ENCODE measurements at places on chromosomes 11 and 22.

DNA sequence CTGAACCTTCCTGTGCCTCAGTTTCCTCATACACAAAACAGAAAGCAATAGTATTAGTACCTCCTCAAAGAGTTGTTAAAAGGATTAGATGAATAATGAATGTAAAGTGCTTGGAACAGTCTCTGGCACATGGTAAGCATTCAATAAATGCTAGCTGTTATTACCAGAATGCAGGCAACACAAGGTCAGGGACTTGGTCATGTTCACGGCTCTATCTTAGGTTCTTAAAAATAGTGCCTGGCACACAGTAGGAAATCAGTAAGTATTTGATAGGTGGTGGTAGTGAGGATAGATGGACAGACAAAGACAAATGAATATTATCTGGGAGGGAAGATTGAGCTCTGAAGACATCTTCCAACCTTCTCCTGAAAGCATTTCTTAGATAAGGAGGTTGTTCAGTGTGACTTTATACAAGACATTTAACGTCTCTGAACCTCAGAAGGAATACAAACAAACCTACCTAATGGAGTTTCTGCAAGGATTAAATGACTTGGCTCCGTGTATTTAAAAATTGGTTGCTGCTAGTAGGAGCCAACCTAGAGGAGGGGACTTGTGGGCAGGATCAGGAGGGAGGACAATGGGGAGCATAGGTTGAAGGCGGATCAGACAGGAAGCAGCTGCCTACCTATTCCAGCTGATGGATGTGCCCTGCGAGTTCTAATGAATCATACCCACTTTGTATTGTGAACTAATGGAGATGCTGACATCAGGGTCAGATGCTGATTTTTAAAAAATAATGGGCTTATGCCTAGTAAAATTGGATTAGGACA lies 94.1 kb downstream of the DBX1 start:
- DNase-seq = no peak

DNA sequence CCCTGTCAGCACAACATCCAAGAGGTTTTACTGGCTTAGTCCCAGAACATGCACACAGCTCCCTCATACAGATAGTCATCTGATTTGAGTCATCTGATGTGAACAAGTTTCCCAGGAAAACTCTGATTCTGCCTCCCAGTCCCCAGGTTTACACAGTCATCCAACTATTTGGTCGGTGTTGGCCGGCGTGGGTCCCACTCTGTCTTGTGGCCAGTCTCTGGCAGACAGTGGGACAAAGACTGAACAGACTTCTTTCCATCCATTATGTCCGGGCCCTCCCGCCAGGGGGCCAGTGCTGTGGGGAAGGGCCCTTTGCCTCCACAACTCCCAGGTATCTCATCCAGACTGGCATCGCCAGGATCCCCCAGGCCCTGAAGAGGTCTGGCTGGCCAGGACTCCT lies 60.0 kb downstream of the BTG4 start:
- no peak for DNase-seq

GRCh38 chr11:79413268-79413667 lies 27.6 kb downstream of the TENM4 start:
- peak; percentile 85 for DNase-seq

GRCh38 chr11:117589063-117589462 lies 208.0 kb downstream of the DSCAML1 start:
- no peak for DNase-seq

DNA sequence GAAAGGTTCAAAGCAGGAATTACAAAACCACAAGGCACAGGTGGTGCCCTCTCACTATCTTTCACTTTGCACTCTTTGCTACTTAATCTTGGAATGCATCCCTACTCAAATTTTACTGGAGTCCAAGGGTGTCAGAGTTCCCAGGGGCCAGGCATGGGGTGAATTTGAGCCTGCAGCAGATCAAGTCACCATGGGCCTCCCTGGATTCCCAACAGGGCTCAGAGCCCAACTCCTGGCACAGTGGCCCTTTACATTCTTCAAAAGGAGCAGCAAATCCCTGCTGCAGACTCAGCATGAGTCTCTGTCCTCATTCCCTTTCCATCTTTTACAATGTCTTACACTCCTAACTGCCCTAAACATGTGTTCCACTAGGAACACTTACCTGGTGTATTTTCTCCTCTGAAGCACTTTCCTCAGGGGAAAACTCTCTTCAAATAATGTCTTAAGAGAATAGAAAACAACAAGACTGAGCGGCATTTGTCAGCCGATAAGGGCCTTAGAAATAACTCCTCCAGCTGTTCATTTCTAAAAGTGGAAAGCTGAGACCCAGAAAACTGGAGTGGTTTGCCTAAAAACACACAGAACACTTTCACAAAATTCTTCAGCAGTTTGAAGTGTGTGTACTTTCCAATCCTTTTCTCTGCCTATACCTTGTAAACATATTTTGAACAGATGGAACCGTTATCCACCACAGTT lies 596.0 kb downstream of the INSC start:
- DNase-seq = no peak

- no peak for DNase-seq
These were observed 119.4 kb downstream of the TTC28 start for GRCh38 chr22:28560046-28560742.

DNA sequence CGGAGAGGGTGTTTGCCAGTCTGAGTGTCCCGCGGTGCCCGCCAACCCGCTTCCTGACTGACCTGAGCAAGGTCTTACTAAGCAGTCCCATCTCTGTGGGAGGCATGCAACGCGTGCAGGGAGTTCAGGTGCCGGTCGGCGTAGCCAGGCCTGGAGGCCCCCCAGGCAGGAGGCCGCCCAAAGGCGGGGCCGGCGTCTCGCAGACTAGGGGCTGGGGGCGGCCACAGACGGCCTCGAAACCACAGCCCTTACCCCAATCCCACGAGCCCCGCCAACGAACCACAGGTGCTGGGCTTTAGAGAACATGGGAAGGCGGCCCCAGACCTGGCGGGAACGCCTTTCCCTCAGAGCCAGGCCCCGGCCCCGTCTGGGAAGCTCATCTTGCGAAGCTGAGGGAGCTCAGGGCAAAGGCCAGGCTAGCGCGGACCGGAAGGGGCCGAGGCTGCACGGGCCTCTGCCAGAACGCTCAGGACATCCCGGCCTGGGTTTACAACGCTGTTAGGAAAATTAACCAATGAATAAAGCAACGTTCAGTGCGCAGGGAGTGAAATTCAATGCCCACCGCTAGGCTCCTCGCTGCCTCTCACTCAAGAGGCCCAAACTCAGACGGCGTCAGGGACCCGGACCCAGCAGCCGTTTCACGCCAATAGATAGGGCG lies 2.1 kb upstream of the MTFP1 start:
- DNase-seq = no peak

- no peak for DNase-seq
These were observed 35.3 kb downstream of the ARAP1 start for GRCh38 chr11:72716788-72717435.

All from coronary artery (tissue), 2 donors.